ENCODE measurements at places on chromosomes 12 and 14. TPM values are rescaled to one million over a fixed set of nuclear protein-coding genes. Genes with fewer than 3 reads are reported as not detected.

DNA sequence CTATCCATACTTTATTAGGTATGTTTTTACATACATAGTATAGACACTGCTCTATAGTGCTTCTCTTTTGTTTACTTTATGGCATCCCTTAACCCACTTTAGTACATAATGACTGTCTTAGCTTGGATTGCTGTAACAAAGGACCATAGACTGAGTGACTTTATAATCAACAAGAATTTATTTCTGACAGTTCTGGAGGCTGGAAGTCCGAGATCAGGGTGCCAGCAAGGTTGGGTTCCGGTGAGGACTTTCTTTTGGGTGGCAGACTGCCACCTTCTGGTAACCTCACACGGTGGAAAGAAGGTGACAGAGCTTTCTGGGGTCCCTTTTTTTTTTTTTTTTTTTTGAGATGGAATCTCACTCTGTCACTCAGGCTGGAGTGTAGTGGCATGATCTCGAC lies 48.6 kb upstream of the PPM1H start:
- H3K27me3 ChIP-seq, result no peaks in the 10 kb centered on the region
- no peaks in the 10 kb centered on the region for H3K36me3 ChIP-seq
- no peak overlapping the region for H3K27ac ChIP-seq
- no peaks in the 10 kb centered on the region for H3K4me1 ChIP-seq
- DNase-seq, result no peak

- peaks cover 3% of the 10 kb centered on the region for H3K4me1 ChIP-seq
- no peak for DNase-seq
- no peak overlapping the region for H3K27ac ChIP-seq
- H3K27me3 ChIP-seq, result no peaks in the 10 kb centered on the region
- no peaks in the 10 kb centered on the region for H3K36me3 ChIP-seq
- H3K4me3 ChIP-seq, result no peak overlapping the region
Measured at GRCh38 chr12:86261578-86261977, 5.4 kb upstream of the MGAT4C start.

- no peaks in the 10 kb centered on the region for H3K36me3 ChIP-seq
- no peak for DNase-seq
- no peak overlapping the region for H3K4me3 ChIP-seq
- H3K27me3 ChIP-seq, result no peaks in the 10 kb centered on the region
- H3K4me1 ChIP-seq, result peaks cover 1% of the 10 kb centered on the region
Measured at GRCh38 chr12:103422746-103423515, 72.8 kb downstream of the C12orf42 start.

DNA sequence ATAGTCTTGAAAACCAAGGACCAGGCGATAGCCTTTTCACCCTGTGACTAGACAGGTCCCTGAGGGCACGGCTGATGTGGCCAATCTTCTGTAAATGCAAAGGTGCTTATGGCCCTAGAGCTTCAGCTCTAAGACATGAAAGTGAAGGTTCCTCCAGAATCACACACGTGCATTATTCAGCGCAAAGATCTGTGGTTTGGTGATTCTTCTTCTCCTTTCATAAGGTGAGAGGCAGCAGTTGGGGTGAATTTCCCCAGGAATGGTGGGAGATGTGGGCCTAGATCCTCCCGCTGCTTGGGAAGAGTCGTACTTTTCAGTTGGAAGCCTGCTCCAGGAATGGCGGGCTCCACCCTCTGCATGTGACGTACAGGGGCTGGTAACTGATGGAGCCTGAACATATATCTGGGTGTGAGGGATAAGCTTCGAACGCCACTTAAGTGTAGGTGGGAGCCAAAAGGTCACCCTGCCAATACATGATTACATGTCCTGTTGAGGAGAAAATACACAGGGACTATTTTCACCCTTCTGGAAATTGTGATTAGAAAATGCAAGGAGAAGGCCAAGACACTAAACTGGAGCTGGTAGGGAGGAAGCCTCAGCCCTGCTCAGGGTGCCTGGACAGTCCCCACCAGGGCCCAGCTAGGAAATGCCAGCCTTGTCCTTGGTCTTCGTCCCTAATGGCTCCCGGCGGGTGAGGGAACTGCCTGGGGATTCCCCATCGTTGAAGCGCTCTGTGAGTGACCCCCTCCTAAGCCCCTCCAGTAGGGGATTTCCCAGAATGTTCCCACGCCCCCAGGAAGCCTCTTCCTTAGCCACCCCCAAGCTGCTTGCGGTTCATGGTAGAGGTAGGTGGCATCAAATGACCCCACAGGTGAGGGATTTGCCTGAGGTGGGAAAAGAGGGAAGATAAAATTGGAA lies 17.6 kb downstream of the BATF start:
- H3K27ac ChIP-seq, result peak overlapping the region; percentile 17
- peaks cover 4% of the 10 kb centered on the region for H3K36me3 ChIP-seq
- no peak for DNase-seq
- H3K4me1 ChIP-seq, result no peaks in the 10 kb centered on the region
- H3K27me3 ChIP-seq, result no peaks in the 10 kb centered on the region

DNA sequence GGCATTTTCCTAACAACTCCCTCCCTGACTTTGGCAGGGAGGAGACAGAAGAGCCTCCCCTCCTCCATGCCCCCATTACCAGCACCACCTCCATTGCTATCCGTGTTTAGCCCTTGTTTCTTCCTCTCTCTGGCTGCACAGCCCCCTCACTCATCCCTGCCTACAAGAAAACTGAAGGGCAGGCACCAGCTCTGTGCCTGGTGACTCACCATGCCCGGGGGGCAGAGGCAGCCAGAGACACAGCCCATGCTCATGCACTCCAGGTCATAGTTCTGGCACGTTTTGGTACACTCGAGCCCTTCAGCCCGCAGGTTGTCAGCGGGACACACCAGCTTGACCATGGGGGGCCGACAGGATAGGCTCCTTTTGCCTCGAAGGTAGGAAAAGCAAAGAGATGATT lies 80.4 kb downstream of the VWF start:
- H3K4me3 ChIP-seq, result no peak overlapping the region
- H3K27ac ChIP-seq, result no peak overlapping the region
- no peak for DNase-seq
- H3K36me3 ChIP-seq, result no peaks in the 10 kb centered on the region

GRCh38 chr12:92827836-92828431 lies 101.2 kb downstream of the EEA1 start:
- no peaks in the 10 kb centered on the region for H3K36me3 ChIP-seq
- DNase-seq, result peak; percentile 23
- H3K27ac ChIP-seq, result no peak overlapping the region
- H3K4me3 ChIP-seq, result no peak overlapping the region
- H3K27me3 ChIP-seq, result no peaks in the 10 kb centered on the region

GRCh38 chr12:22034709-22035506 lies 11.1 kb upstream of the CMAS start:
- no peaks in the 10 kb centered on the region for H3K4me1 ChIP-seq
- DNase-seq, result no peak
- no peaks in the 10 kb centered on the region for H3K27me3 ChIP-seq
- H3K4me3 ChIP-seq, result no peak overlapping the region
- H3K36me3 ChIP-seq, result no peaks in the 10 kb centered on the region

DNA sequence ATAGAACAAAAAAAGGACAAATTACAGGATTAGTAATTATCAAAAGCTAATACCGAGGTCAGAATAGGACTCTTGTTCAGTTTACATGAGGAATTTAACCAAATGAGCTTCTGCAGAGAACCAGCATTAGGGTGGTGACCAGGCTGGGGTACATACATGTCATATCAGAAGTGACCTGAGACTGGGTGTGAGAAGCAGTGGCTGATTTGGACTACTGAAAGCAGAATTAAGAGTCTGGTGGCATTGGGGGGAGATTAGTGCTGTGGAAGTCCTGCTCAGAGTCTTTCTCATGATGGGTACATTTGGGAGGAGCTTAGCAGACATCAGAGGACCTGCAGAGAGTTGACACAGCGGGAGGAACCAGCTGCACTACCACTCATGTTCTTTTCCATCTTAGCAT lies 21.7 kb downstream of the TRAF3 start:
- H3K27me3 ChIP-seq, result peaks cover 6% of the 10 kb centered on the region
- no peak for DNase-seq

DNA sequence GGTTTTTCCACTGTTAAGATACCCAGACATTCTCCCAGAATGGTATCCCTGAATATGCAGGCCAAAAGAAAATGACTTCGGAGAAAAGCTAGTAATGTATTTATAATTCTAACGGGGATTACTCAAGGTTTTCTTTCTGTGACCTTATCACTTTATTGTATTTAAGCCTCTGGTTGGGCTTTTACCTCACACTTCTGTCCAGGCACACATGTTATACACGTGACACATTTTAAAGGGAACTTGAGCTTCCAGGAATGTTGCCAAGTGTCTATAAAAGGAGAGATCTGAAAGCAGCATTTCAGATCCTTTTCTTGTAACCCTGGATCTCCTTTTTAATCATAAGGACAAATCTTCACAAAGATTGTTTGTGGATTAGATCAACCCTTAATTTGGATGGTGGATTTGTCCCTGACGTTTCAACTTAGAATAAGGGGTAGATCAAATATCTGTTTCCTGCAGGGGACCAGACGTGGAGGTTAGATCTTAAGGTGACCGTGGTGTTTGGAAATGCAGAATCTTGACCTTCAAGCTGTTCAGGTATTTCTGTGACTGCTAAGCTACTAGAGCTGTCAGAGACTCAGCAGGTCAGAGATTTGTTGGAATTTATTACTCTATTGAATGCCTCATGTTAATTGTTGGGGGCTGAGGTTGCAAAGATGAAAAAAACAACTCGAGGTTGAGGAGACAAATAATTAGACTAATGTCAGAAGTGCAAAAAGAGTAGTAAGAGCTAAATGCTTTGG lies 1.5 kb downstream of the CIPC start:
- peaks cover 28% of the 10 kb centered on the region for H3K4me1 ChIP-seq
- DNase-seq, result no peak
- peak overlapping the region; percentile 90 for H3K27ac ChIP-seq
- peaks cover 7% of the 10 kb centered on the region for H3K27me3 ChIP-seq
- H3K36me3 ChIP-seq, result no peaks in the 10 kb centered on the region
- H3K4me3 ChIP-seq, result peak overlapping the region; percentile 91

DNA sequence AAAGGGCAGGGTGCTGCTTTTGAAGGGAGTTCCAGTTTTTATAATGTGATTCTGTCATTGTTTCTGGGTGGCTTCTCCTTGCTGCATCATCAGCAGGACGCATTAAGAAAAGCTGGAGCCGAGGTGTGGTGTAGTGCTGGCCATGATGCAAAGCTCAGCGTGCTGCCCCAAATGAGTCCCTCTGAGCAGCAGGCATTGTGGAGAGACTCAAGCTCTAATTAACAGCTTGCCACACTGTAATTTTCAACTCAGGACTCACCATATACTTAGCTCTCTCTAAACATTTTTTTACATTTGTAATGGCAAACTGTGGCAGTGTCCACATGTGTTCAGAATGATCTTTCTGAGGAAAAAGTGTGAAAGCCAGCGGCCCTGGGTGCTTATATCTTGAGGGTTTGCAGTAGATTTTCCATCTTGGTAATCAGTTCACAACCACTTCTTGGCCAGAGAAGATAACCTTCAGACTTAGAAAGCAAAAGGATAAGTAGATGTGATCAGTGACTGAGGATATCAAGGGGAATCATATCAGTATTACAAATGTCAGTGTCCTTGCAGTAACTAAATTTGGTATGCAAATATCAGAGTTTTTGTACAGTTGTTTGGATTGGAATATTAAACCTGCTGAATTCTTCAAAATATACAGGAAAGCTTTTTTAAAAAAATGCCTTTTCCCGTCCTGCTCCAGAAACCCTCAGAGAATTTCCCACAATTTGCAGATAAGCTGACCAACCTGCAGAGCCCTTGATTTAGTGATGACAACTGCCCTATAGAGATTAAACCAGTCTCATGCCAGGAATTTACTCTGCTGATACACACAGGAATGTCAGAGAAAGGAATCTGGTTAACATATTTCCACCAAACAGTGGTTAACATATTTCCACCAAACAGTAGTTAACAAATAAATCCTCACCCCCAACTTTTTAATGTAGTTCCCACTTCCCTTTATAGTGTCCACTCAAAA lies 63.6 kb downstream of the DAAM1 start:
- H3K4me3 ChIP-seq, result no peak overlapping the region
- peaks cover 8% of the 10 kb centered on the region for H3K4me1 ChIP-seq
- no peak overlapping the region for H3K27ac ChIP-seq
- H3K27me3 ChIP-seq, result no peaks in the 10 kb centered on the region
- DNase-seq, result no peak

GRCh38 chr12:19491863-19492262 lies 52.6 kb downstream of the AEBP2 start:
- H3K27me3 ChIP-seq, result no peaks in the 10 kb centered on the region
- no peak overlapping the region for H3K27ac ChIP-seq
- H3K4me1 ChIP-seq, result peaks cover 5% of the 10 kb centered on the region
- no peaks in the 10 kb centered on the region for H3K36me3 ChIP-seq
- H3K4me3 ChIP-seq, result no peak overlapping the region

GRCh38 chr12:6784761-6785160 lies 4.6 kb upstream of the CD4 start:
- H3K4me3 ChIP-seq, result no peak overlapping the region
- peaks cover 11% of the 10 kb centered on the region for H3K4me1 ChIP-seq
- DNase-seq, result no peak
- no peak overlapping the region for H3K27ac ChIP-seq
- no peaks in the 10 kb centered on the region for H3K36me3 ChIP-seq

DNA sequence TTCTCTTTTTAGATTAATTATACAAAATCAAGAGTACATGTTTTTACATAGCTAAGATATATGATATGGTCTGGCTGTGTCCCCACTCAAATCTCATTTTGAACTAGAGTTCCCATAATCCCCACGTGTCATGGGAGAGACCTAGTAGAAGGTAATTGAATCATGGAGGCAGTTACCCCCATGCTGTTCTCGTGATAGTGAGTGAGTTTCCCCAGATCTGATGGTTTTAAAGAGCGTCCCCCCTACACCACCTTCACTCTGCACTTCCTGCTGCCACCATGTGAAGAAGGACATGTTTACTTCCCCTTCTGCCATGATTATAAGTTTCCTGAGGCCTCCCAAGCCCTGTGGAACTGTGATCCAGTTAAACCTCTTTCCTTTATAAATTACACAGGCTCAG lies 21.4 kb upstream of the DRAM1 start:
- DNase-seq, result no peak
- H3K27ac ChIP-seq, result no peak overlapping the region
- peaks cover 2% of the 10 kb centered on the region for H3K27me3 ChIP-seq
- no peak overlapping the region for H3K4me3 ChIP-seq

GRCh38 chr14:77343662-77344061 lies 22.8 kb downstream of the GSTZ1 start:
- H3K27me3 ChIP-seq, result peaks cover 2% of the 10 kb centered on the region
- H3K36me3 ChIP-seq, result no peaks in the 10 kb centered on the region
- peaks cover 13% of the 10 kb centered on the region for H3K4me1 ChIP-seq

GRCh38 chr12:113291586-113291985 lies 43.3 kb downstream of the SLC8B1 start:
- no peaks in the 10 kb centered on the region for H3K27me3 ChIP-seq
- no peaks in the 10 kb centered on the region for H3K36me3 ChIP-seq
- peaks cover 19% of the 10 kb centered on the region for H3K4me1 ChIP-seq
- H3K4me3 ChIP-seq, result no peak overlapping the region
- no peak for DNase-seq
- H3K27ac ChIP-seq, result peak overlapping the region; percentile 70

Gene DDX55
- total RNA-seq, result 25.2 TPM

Gene ARF3
- 162 TPM for total RNA-seq

Gene NCOR2
- total RNA-seq, result 360 TPM

Gene HELB
- total RNA-seq, result 8.9 TPM

Gene ZCRB1
- total RNA-seq, result 43.2 TPM

Gene NXPH4
- 10.5 TPM for total RNA-seq

Gene B4GALNT3
- 3.3 TPM for total RNA-seq

Gene HCAR3
- total RNA-seq, result not detected

Gene MANSC4
- not detected for total RNA-seq

Gene TESPA1
- total RNA-seq, result not detected
